ENCODE measurements at places on chromosomes 1 and 21.
A peak's percentile ranks its signal among the peaks of the same experiment; 100 is the strongest.

DNA sequence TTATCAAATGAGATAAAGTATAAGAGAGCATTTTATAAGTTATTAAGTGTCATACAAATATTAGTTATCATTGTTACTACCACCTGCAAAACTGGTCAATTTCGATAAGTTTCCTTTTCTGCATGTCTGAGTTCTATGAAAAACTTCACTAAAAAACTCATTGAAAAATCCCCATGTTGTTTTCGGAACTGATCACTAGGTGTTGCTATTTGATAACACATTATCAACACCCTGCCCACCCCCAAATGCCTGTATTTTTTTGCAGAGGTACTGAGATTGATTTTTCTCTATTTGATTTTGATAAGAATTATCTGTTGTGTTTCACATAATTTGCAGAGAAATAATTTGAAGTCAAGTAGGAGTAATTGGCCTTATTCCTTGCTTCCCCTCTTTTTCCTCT is 22.1 kb upstream of the DISP1 start:
- no peak for DNase-seq

- DNase-seq = no peak
Measured at GRCh38 chr1:64692911-64693310, 52.0 kb upstream of the RAVER2 start.

GRCh38 chr1:42815941-42816584 is 859 bp upstream of the ERMAP start:
- DNase-seq = no peak

DNA sequence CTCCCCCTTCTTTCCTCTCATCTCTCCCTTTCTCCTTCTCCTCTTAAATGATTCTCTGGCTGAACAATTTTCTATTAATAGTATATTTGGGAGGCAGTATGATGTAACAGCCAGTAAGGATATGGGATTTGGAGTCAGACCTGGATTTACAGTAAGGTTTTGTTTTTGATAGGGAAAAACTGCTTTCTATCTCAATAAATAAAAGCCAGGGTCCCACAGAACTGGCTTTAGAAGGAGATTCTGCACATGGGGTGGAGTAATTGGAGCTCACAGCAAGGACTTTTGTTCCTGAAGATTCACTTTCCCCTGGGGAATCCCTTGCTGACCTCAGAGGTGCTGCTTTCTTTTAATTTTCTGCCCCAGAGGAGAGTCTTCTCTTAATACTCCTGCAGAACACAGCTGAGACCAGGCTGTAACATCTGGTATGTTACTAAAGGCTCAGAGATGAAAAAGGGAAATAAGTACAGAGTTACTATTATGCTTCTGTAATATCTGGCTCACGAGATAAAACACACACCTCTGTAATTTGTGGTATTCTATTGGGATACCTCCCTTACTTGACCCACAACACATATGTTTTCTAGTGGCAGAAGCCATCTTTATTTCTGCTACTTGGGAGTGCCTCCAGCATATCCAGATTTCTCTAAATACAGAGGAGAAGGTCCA is 13.4 kb downstream of the EPB41 start:
- DNase-seq = no peak

DNA sequence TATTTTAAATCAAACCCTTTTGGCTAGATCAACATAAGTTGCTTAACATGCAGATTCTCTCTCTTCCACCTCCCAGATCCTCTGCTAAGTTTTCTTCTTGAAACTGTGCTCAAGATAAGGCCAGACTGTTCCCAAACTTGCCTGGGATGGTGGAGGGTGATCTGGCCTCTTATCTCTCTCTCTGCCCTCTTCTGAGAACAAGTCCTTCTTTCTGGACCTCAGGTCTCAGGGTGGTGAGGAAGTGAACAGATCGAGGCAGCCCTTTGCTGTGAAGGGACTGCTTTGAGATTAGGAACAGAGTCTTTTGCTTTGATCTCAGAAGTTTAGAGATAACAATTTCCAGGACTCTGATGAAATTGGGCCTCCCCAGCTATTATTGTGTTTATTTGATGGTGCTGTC is 70.7 kb downstream of the HUNK start:
- no peak for DNase-seq

- DNase-seq = no peak
Measured at GRCh38 chr1:26138974-26139558, 19.8 kb upstream of the FAM110D start.

DNA sequence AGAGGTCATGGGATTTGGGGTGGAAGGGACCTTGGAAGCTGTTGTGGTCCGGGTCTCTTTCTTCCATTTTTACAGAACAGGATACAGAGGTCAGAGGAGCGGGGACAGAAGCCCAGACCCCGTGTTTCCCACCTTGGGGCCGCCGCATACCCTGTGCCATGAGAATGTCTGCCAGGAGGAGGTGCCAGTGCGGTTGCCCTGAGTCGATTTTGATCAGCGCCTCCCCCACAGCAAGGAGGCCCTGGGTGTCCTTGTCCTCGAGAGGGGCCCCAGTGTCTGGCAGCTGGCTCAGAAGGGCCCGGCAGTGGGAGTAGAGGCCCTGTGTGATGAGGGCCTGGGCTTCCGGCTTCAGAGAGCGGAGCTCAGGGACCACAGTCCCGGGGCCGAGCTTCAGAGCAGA is 12.3 kb upstream of the MMEL1 start:
- no peak for DNase-seq

DNA sequence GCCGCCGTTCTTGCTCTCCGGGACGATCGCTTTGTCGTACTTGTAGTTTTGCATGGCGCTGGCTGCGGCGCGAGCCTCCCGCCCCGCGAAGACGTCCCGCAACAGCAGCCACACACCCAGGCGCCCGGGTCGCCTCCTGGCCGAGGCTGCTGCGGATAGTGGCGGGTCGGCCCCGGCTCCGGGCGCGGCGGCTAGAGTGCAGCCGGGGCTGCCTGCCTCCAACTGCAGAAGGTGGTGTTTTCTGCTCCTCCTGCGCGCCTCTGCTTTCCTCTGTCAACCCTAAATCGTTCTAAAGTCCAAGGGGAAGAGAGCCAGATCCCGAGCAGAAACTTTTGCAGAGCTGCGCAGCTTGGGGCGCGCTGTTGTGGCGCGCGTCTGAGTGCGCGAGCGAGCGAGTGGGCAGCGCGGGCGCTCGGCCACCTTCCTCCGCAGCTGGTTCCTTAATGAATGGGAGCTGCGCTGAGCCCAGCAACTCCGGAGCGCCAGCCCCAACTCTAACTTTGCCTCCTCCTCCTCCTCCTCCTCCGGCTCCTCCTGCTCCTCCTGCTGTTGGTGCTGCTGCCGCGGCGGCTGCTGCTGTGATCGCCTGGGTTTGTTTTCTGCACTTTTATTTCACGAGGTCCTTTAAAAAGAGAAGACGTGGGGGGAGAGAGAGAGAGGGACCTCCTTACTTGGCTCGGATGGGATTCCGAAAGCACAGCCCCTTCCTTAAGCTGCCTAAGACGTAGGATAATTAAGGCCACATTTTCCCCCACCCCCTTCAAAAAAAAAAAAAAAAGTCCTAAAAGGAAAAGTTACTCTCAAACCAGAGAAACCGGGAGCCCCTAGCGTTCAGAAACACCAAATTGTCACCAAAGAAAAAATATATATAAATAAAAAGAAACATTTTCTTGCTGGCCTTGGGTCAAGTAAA is at the start of gene PLPP3:
Gene PLPP3 (minus strand): TSS at position 601 of the 913 bp plus-strand sequence. CDS start 547 bp downstream, at position 54.
- peak; percentile 85 for DNase-seq

DNA sequence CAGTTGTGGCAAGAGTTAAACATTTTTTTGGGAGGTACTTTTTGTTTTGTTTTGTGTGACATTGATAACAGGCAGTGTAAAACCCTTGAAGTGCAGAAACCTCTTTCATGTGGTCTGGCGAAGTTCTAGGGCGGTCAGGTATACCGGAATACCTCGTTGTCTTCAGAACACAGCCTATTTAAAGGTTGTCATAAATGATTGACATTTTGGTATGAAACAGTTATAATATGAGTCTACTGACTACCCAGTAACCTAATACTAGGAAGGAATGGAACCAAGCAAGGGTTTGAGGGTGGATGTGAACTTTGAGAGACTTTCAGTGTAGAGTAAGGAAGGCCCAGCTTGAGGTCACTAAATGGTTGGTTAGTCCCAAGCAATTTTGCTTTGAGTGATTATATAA is 40.5 kb downstream of the PATJ start:
- DNase-seq = no peak

DNA sequence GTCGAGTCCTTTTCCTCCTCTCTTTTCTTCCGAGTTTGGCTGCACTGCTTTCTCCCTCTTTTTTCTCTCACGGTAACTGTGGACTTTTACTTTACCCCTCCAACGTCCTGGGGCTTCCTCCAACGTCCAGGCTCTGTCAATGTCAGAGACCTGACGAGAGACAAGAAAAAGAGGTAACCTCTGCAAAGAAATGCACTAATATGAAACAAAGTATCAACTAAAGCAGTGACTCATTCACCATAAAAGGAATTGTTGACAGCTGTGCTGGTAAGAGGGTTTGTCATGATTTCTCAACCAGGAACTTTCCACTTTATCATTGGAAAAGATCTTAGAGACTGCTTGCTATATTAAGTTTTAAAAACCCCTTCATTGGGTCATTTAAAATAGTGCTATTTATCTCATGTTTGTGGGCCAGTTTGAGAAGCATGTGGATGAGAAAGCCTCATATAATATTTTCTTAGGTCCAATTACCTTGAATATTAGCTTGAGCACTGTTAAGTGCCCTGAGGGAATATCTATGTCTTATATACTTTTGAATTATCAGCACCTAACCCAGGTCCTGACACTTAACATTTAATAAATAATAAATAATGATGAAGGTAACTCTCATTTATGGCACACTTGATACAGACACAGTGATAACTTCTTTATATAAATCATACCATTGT is at the start of gene GBP2:
Gene GBP2 (minus strand): TSS at position 202 of the 668 bp plus-strand sequence. CDS start 4,148 bp downstream, outside the sequence.
- no peak for DNase-seq

DNA sequence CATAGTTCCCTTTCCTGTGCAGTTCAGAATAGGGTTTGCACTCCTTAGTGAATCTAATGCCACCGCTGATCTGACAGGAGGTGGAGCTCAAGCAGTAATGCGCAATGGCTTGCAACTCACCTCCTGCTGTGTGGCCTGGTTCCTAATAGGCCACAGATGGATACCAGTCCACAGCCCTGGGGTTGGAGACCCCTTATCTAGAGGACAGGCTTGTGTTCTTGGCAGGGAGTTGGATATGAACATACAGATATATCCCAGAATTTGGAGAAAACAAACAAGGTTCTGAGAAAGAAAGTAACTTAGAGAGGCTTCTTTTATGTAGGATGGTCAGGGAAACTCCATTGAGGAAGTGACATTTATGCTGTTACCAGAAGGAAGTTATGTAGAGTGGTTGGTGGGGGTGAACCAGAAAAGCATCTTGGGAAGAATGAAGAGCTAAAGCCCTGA is 5.1 kb upstream of the PTPRC start:
- no peak for DNase-seq

GRCh38 chr1:26336477-26337205 is 17.3 kb downstream of the CRYBG2 start:
- DNase-seq = peak; percentile 20

- DNase-seq = no peak
Measured at GRCh38 chr1:162663086-162663485, 30.8 kb downstream of the DDR2 start.

GRCh38 chr1:167926486-167926997 is 9.9 kb upstream of the DCAF6 start:
- DNase-seq = no peak

DNA sequence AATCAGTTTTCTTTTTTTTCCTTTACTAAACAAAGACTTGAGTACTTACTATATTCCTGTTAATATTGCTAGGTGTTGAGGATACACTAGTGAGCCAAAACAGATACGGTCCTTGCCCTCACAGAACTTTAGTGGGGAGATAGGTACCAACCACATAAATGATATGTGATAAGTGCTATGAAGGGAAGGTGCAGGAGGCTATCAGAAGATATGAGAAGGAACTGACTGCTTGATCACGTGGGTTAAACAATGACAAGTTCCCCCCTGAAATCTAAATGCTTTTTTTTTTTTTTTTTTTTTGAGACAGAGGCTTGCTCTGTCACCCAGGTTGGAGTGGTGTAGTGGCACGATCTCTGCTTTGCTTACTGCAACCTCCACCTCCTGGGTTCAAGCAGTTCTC is 25.0 kb downstream of the RBM15 start:
- DNase-seq = no peak

DNA sequence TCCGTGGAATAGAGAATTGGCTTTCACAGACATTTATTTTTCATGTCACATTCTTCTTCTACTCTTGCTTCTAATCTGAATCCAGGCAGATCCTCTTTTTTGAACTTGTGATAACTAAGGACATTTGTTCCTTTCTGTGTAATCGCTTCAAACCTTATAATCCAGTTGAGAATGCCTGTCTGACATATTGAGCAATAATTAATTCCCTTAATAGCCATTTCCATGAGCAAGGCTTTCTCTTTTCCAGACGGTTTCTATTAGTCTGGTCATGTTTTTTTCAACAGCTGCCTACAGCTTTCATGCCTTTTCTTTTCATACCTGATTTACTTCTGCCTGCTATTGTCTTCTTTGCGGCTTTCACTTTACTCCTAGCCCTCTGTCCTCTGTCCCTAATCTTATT is 163.4 kb downstream of the CYYR1 start:
- DNase-seq = no peak

- no peak for DNase-seq
Measured at GRCh38 chr21:15775291-15775690, 45.5 kb downstream of the USP25 start.

DNA sequence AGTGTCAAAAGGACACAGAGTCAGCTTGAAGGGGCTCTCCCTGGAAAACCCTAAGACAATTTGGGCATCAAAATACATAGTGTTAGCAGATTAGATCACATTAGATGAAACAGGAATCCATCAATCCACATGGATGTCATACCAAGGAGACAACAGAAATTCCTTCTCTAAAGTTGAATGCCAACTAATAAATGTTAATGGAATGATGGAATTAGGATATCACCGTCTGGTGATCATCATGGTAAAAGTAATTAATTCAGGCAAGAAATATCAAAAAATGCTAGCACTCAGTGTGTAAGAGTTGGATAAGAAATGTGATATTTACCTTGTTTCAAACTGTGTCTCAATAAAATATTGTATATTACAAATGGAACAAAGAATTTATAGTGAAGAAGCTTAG is 10.9 kb upstream of the SLC25A24 start:
- no peak for DNase-seq

DNA sequence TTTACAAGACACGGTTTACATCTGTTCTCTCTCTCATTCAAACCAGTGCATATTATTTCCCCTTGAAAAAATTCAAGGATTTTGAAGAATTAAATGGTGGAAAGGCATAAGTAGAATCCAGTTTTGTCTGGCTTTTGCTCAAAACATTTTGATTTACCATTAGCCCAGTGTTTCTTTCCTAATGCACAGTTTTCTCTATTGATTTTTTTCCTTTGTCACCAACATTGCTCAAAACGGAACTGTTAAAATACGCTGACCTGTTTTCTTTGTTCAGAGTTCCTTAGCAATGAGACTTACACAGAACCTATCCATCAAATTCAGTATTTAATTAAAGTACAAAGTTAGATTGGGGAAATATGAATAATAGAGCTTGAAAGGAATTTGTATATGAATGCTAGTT is 162.4 kb downstream of the S1PR1 start:
- no peak for DNase-seq

- DNase-seq = no peak
Measured at GRCh38 chr1:38915352-38915948, 26.2 kb downstream of the RHBDL2 start.

GRCh38 chr1:94926915-94927404 is at the start of gene CNN3:
Gene CNN3, minus strand, starts transcription at chr1:94927110. Its CDS starts 216 bp downstream, at chr1:94926894.
- DNase-seq = peak; percentile 98

GRCh38 chr1:236465959-236466303 is 57.9 kb upstream of the LGALS8 start:
- DNase-seq = no peak

GRCh38 chr1:24972221-24972914 is 42.3 kb upstream of the RUNX3 start:
- no peak for DNase-seq

- DNase-seq = no peak
Measured at GRCh38 chr21:37763298-37763697, 153.0 kb downstream of the KCNJ6 start.

Measured in NCI-H446 (cell line).